GM12891 (cell line): ENCODE measurements at places on chromosomes 7 and 10.

- no peak for DNase-seq
These were observed 3.6 kb downstream of the ARL3 start for GRCh38 chr10:102710609-102711008.

DNA sequence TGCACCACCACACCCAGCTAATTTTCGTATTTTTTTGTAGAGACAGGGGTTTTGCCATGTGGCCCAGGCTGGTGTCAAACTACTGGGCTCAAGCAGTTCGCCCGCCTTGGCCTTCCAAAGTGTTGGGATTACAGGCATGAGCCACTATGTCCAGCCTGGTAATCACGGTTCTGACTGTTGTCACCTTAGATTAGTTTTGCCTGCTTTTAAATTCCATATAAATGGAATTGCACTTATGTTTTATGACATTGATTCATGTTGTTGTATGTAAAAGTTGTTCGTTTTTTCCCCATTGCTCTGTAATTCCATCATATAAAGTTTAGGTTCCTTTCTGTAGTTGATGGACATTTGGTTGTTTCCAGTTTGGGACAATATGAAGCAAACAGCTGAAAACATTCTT lies 106.0 kb downstream of the CAMK1D start:
- DNase-seq, result no peak

DNA sequence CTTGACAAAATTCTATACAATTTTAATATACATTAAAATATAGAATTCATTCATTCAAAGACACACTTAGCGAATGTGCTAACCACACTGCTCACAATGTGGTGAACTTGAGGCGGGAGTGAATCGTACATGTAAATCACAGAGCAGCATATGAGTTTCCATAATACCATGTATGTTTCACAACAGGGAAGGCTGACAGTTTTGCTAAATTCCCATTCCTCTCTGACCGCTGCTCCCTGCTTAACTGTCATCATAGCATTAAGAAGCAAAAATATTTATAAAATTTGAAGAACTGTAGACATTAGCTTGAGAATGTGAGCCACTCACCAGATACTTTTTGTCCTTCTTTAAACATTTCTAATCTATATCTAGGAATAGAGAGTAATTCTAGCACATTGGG lies 763.3 kb downstream of the MAGI2 start:
- DNase-seq, result no peak

- peak; percentile 31 for DNase-seq
These were observed 704 bp downstream of the TNKS2 start for GRCh38 chr10:91798649-91799611.

GRCh38 chr10:98511876-98512275 lies 65.1 kb upstream of the HPS1 start:
- no peak for DNase-seq

GRCh38 chr10:73847031-73847430 lies 27.3 kb downstream of the CAMK2G start:
- no peak for DNase-seq

- no peak for DNase-seq
These were observed 40.0 kb upstream of the INSIG1 start for GRCh38 chr7:155257482-155258225.
